ENCODE measurements at places on chromosomes 1 and 21.

DNA sequence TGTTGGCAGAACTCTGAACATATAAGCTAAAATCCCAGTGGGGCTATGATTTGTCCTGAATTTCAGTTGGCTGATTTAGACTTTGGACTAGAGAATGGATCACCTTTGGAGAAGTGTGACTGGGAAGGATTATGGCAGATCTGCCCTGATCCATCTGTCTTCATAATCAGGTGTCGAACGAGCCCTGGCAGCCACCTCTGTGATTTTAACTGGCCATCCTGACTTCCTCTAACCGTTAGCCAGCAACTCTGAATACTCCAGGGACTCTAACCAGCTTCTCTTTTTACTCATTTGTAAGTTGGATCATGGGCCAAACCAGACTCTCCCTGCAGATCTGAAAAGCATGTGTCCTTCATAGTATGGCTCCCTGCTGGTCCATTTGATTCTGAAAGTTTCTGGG is 32.0 kb downstream of the ACTN2 start:
- no peak for DNase-seq

GRCh38 chr1:29497395-29498125 is 261.2 kb downstream of the PTPRU start:
- no peak for DNase-seq

- peak; percentile 72 for DNase-seq
These were observed 6.8 kb downstream of the ETV3L start for GRCh38 chr1:157092831-157093230.

- peak; percentile 34 for DNase-seq
These were observed 735 bp downstream of the NBL1 start for GRCh38 chr1:19644681-19645410.

DNA sequence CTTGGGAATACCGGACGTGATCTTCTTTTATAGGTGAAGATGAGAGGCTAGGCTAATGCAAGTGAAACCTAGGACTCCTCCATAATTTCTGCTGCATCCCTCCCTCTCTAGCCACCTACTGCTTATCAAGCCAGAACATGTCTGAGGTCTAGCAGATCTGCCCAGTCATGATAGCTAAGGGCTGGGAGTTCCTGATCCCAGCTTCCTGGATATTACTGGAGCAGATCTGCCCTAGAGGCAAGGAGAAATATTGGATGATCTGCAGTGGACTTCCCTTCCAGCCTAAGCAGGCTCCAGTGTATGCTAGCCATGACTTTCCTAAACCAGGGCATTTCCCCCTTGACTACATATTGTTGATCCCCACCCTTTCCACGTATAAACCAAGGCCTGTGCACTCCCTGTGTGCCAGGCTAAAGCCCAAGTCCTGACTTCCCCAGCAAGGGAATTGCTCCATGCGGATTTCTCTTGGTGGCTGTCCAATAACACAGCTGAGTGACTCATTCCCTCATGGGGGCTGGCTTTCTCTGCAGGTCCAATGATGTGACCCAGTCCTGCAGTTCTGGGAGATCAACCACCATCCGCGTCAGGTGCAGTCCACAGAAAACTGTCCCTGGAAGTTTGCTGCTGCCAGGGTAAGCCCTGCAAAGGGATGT is 15.5 kb upstream of the SARS1 start:
- no peak for DNase-seq

DNA sequence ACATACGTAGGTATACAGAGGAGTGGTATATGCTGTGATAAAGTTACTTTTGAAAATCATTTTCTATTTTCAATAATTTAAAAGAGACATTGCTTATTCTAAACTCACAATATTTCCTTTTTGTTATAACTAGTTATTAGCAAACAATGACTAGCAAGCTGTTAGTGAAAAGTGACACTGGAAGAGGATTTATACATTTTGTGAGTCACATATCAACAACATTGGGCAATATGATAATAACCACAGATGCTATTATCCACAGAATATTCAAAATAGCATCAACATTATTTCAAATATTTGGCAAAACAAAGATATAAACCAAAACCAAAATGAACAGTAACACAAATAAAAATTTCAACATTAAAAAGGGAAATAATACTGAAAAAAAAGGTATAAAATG is 104.0 kb upstream of the HP1BP3 start:
- DNase-seq, result no peak

DNA sequence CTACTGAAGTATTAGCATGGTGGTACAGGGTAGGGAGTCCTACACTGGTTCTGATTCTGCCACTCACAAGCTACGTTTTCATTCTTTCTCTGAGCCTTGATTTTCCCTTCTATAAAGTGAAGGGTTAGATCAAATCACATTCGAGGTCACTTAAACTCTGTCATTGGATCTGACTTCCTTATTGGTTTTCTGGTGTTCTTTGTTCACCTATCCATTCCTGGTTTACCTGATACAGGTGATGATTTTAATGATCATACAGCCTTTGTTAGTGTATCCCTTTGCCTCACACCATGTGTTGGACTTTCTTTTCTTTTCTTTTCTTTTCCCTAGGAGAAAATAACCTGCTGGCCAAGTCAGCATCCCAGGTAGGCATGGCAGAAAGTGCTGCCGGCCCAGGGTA is 74.8 kb downstream of the NOS1AP start:
- DNase-seq, result no peak

DNA sequence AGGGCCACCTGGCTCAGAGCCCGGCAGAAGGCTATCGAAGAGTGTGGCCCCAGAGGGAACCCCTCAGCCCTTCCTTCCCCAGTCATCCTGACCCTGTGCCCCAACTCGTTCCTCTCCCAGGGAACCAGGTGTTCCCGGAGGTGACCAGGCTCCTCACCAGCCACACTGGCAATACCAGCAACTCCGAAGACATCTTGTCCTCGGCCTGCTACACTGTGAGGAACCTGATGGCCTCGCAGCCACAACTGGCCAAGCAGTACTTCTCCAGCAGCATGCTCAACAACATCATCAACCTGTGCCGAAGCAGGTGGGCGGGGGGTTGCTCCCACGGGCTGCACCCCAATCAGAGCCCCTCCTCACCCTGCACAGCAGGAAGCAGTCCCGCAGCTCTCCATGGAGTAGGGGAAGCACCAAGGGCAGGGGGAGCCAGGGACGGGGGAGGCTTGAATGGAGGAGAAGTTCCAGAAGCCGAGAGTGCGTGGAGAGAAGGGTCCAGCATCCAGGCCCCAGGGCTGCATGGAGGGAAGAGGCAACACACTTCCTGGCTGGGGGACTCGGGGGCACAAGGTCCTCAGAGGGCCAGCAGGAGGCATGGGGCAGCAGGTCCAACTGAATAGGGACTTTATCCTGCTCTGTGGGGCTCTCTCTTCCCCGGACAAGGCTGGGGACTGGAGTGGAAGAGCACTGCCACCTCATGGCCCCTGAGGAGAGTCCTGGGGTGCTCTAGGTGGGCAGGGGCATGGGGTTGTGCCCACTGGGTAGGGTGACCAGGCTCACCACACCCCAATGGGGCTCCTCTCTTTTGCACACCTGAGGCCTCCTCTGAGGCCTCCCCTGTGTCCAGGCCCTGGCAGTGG is 41.7 kb downstream of the PKP1 start:
- no peak for DNase-seq
